Mononuclear cell (primary cell): ENCODE measurements at places on chromosomes 3 and 15. TPM values are rescaled to one million over a fixed set of nuclear protein-coding genes. Genes with fewer than 3 reads are reported as not detected.

Gene RAD18
- total RNA-seq: 25.4 TPM

Gene MYO1E
- total RNA-seq: 17.3 TPM

Gene ROPN1B
- 0.10 TPM for total RNA-seq

Gene CYP1A1
- not detected for total RNA-seq

Gene TAGLN3
- not detected for total RNA-seq
